ENCODE measurements at places on chromosomes 6 and 20.

DNA sequence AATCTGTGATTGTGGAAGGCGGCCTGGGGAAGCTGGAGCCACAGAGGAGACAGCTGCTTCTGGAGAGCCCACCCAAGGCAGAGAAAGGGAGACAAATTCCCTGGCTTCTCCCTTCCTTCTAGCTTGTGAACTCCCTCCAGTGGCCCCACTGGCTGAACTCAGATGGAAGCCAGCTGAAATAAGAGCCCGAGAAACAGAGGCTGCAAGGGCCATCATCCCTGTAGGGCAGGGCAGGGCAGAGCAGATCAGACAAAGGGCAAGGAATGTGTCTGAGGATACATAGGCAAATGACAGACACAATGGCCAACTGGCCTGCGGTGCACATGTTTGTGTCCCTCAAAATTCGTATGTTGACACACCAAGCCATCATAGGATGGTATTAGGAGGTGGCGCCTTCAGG lies 25.3 kb downstream of the MDFI start:
- DNase-seq, result no peak

GRCh38 chr6:32664827-32665362 lies 1.6 kb downstream of the HLA-DQB1 start:
- DNase-seq, result peak; percentile 51

DNA sequence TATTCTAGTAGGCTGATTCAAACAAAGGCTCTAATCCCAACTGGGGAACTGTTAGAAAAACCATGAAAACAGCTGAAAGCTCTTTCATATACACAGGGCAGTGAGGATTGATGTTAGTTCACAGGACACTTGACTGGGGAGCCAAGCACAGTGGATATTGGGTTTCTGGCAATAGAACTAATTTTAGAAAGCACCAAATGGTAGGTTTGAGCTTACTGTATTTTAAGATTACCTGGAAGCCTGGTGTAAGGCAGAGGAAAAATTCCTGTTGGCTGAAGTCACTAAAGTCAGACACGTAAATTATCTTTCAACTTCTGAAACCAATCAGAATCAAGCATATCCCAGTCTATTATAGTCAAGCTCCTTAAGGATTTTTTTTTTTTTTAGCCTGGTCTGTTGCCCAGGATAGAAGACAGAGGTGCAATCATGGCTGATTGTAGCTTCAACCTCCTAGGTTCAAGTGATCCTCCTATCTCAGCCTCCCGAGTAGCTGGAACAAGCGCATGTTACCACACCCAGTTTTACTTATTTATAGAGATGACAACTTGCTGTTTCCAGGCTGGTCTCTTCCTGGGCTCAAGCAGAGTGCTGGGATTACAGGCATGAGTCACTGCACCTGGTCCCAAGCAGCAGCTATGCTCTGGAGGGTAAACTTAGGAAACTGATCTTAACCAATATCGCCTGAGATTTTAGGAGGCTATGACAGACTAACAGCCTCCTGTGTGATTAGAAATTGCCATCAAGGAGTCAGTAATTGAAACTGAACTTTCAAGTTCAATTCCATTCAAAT lies 32.5 kb upstream of the SYNCRIP start:
- DNase-seq, result no peak

- DNase-seq, result no peak
These were observed 48.1 kb upstream of the SLC17A4 start for GRCh38 chr6:25706314-25707014.

DNA sequence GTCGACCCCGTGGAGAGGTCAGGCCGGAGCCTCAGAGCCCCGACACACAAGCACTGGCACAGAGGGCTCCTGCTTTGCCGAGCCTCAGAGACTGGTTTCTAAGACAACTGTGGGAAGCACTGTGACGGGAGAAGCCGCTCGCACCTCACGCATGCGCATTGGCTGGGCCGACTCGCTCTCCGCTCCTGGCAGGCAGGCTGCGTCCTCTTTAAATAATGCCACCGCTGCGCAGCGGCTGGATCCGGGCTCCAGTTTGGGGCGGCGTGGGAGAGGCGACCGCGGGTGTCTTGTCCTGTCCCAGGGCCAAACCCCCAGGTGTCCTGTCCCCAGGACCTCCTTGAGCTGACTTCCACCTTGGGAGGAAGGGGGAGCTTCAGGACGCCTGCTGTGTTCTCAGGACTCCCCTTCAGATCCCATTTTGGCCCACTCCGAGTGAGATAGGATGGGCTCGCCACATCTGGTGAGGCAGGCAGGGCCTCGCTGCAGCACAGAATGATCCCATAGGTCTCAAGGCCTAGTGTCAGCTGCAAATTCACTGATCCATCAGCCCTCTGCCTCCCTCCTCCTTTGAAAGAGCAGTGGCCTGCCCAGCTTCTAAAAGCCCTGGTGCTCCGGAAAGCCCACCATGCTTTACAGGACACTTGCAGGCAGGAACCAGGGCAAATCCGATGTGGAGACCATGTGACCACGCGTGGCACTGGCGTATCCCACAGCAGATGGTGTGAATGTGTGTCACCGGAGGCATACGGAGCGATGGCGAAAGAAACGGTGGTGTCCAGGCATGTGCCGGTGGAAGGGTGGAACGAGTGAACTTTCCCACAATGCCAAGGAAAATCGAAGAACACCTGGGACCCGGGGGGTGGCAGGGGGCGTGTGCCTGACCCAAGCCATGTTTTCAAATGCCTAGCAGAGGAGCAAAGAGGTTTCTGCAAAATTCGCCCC lies 169.3 kb upstream of the ZNF337 start:
- peak; percentile 72 for DNase-seq

GRCh38 chr6:16959789-16960188 lies 142.1 kb upstream of the STMND1 start:
- no peak for DNase-seq

DNA sequence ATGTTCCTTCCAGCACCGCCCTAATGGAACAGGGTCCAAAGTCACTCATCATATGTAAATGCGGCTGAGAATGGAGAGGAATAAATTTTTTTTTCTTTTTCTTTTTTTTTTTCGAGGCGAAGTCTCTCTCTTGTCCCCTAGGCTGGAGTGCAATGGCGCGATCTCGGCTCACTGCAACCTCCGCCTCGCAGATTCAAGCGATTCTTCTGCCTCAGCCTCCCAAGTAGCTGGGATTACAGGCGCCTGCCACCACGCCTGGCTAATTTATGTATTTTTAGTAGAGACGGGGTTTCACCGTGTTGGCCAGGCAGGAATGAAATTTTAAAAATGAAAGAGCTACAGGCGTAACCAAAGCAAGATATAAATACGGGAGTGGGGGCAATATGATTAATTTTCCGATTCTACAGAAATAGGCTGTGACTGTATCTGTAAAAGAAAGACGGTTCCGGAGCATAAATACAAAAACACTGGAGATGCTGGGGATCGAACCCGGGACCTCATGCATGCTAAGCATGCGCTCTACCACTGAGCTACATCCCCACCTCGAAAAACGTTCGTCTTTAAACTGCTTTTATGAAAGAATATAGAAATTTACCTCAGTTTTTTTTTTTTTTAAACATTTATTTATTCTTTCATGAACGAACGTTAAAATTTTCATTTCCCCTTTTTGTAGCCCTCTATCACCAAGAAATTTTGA lies 132.2 kb downstream of the GPX5 start:
- DNase-seq, result peak; percentile 36

DNA sequence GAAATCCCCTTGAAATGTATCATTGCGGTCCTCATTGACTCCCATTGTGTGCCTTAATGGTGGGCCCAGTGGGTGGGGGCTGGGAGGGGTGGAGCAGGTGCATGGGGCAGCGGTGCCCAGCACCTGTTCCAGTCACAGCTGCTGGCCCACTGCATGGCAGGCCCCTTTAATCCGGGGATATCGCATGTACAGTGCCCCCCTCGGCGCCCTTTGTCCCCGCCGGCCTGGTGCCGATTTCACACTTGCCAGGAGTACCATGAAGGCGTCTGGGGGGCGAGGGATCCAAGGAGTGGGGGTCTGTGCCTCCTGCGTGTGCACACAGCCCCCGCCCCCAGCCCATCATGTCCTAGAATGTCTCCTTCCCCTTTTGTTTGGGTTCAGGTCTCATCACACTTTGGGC lies 2.8 kb downstream of the SNAI1 start:
- no peak for DNase-seq

GRCh38 chr6:93523365-93523764 lies 104.0 kb upstream of the EPHA7 start:
- DNase-seq, result no peak

- no peak for DNase-seq
These were observed 47.4 kb upstream of the SAMD3 start for GRCh38 chr6:130269969-130270635.

DNA sequence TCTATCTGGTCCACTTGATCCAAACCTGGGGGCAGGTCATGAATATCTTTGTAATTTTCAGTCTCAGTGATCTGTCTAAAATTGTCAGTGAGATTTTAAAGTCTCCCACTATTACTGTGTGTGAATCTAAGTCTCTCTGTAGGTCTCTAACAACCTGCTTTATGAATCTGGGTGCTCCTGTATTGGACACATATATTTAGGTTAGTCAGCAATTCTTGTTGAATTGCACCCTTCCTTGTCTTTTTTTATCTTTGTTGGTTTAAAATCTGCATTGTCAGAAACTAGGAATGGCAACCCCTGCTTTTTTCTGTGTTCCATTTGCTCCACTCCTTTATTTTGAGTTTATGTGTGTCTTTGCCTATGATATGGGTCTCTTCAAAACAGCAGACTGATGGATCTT lies 140.7 kb downstream of the ASCC3 start:
- no peak for DNase-seq

DNA sequence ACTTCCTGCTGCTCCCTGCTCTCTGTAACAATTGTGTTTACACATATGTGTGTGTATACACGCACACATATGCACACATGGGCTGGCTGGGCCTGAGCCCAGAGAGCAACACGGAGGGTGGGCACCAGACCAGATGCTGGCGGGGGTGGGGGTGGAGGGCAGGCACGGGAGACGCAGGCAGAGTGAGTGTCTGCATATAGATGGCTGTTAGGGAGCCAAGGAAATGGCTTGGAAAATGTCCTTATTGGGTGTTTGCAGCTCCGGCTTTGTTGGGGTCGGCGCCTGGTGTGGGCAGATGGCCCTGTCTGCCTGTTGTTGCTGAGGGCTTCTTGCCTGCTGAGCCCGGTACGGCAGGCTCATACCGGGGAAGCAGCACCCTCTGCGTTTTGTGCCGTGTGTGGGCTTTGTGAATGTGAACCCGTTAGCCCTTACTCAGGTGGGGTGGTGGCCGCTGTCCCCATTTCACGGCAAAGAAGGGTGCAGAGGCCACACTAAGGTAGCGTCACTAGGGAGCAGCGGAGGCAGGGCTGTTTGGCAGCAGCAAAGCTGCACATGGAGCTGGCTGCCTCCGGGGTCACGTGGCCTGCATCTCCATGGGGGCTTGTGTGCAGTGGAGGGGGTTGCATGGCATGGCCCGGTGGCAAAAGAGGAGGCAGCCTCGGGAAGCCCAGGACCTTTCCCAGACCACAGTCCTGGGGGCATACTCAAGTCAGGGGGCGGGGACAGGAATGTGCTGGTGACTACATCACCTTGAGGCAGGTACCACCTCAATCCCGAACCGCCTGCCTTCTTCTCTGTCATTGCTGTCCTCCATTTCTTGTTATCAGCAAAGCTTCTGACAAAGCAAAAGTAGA lies 47.4 kb upstream of the SRF start:
- DNase-seq, result no peak

- DNase-seq, result no peak
These were observed 997.0 kb downstream of the GRIK2 start for GRCh38 chr6:102390541-102390940.

DNA sequence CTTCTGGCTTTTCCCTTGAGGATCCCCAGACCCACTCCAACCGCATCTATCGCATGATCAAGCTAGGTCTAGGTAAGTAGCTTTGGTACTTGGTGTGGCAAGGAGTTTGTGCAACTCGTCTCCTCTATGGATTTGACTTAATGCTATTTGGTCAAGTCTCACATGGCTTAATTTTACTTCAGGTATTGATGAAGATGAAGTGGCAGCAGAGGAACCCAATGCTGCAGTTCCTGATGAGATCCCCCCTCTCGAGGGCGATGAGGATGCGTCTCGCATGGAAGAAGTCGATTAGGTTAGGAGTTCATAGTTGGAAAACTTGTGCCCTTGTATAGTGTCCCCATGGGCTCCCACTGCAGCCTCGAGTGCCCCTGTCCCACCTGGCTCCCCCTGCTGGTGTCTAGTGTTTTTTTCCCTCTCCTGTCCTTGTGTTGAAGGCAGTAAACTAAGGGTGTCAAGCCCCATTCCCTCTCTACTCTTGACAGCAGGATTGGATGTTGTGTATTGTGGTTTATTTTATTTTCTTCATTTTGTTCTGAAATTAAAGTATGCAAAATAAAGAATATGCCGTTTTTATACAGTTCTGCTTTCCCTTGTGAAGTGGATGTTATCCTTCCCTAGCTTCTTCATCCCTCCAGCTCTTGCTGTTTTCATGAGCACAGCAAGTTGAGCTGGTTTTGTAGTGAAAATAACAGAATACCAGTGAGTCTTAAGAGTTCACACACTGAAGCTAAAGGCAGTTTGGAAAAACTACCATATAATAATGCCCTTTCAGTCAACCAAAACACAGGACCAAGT lies 3.8 kb downstream of the SLC35B2 start:
- DNase-seq, result peak; percentile 75

DNA sequence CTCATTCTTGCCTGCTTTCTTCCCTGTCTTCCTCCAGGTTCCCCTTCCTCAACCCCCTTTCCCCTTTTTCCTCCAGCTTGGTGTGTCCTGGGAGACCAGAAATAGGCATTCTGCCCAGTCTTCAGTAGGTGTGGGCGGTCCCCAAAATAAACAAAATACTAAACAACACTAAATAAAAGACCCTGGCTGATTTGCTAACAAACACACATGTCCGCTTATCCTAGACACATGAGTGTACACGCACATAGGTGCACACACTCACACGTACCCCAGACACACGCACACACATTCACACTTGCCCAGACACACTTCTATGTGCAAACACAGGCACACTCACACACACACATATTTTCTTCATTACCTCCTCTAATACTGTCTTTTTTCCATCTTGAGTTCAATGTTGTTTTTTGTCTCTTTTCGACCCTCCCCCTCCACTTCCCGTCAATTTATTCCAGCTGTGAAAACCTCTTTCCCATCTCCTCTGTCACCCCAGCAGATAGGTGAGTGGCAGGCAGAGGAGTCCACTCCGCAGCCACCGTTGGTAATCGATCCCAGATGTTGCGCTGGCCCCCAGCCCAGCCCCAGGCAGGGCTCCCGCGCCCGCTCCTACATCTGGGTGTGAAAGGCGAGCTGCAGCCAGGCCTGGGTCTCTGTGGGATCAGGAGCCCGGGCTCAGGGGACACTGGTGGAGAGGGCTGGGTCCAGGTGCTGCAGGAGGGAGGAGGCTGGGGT lies 56.9 kb upstream of the FOXP4 start:
- DNase-seq, result no peak

DNA sequence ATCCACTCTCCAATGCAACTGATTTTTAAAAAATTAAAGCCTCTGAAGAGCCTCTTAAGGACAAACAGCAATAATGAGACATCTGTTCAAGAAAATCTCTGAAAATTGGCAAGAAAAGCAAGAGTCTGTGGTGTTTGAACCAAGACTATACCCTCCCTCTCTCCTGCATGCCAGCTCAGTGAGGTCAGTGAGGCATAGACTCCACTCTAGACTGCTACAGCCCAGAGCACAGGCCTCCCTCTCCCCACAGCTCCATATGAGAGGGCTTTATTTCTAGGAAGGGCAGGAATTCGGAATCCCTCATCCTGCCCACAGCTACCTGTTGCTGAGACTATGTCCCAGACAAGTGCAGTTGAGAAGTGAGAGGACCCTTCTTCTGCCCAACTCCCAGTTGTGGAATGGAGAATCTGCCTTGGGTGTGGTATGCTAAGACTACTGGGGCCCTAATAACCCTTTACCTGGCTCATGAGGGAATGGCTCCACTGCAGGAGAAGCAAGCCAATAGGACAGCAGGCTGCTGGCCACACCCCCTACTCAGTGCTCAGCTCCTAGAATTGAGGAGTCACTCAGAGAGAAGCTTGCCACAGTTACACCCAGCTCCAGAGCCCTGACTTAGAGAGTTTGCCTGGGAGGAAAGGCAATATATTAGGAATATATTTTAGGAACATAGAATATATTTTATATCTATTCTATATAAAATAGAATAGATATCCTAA lies 22.7 kb upstream of the HLA-DQA1 start:
- DNase-seq, result no peak

Measured in CD4-positive, alpha-beta T cell treated with Interleukin-21 for 1 hour (primary cell).